Neural crest cell (in vitro differentiated cells): ENCODE measurements at places on chromosomes 7 and 10. TPM values are rescaled to one million over a fixed set of nuclear protein-coding genes. Genes with fewer than 3 reads are reported as not detected.

Gene PALD1
- 14.1 and 14.3 TPM in 2 replicates for total RNA-seq

Gene PRKAR2B
- total RNA-seq = 14.2 and 14.4 TPM in 2 replicates

Gene RGR
- total RNA-seq = 0.23 TPM in 1 of 2 replicates, not detected in the other

Gene DLG5
- total RNA-seq = 82.2 and 87.3 TPM in 2 replicates

Gene ZNF655
- total RNA-seq = 56.0 and 57.0 TPM in 2 replicates

Gene LBX1
- 1.0 and 1.1 TPM in 2 replicates for total RNA-seq

Gene C7orf25
- 3.7 and 6.9 TPM in 2 replicates for total RNA-seq

Gene ARHGAP19
- total RNA-seq = 30.3 and 32.1 TPM in 2 replicates

Gene HOXA1
- 3.5 and 3.6 TPM in 2 replicates for total RNA-seq

DNA sequence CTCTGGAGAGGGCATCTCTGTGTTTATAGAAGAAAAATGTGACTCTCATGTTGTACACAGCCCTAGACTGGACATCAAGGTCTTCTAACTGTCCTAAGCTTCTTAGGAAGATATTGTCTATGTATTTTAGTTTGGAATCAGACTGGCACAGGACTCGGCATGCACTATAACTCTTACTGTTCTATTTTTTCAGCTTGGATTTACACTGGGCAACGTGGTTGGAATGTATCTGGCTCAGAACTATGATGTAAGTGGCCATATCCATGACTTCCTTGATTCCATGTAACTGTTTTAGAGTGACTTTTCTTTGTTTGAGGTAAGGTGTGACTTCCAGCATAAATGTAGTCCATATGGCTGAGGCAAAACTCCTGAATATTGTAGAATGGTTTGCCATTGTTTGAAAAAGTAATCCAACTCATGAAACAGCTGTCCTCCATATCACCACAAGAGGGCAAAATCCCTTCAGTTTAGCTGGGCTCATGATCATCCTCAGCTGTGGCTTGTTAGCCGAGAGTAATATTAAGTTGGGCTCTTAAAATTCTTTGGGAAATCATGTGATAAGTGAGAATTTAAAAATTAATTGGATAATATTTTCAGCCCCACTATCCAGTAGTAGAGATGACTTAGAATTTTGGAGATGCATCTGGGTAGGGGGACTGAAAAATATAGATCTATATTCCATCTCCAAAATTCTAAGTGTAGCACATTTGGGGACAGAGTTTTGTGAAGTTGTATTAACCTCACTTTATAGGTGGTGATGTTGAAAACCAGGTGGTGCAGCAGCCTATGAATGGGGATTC, 10.4 kb downstream of the STMP1 start:
- peak; percentile 14 for DNase-seq
- H3K36me3 ChIP-seq = peaks cover 9% of the 10 kb centered on the region
- H3K4me1 ChIP-seq = peaks cover 6% of the 10 kb centered on the region
- no peaks in the 10 kb centered on the region for H3K27me3 ChIP-seq
- H3K4me3 ChIP-seq = no peak overlapping the region

- peaks cover 4% of the 10 kb centered on the region for H3K4me1 ChIP-seq
- peaks cover 45% of the 10 kb centered on the region for H3K27me3 ChIP-seq
- H3K4me3 ChIP-seq = no peak overlapping the region
- no peak overlapping the region for H3K27ac ChIP-seq
- no peak for DNase-seq
These were observed 176.6 kb upstream of the PRKCQ start for GRCh38 chr10:6756716-6757115.

GRCh38 chr7:153021542-153021941, 262.0 kb downstream of the ACTR3B start:
- no peak overlapping the region for H3K4me3 ChIP-seq
- no peaks in the 10 kb centered on the region for H3K36me3 ChIP-seq
- DNase-seq = no peak
- no peak overlapping the region for H3K27ac ChIP-seq
- H3K27me3 ChIP-seq = no peaks in the 10 kb centered on the region
- peaks cover 13% of the 10 kb centered on the region for H3K4me1 ChIP-seq

DNA sequence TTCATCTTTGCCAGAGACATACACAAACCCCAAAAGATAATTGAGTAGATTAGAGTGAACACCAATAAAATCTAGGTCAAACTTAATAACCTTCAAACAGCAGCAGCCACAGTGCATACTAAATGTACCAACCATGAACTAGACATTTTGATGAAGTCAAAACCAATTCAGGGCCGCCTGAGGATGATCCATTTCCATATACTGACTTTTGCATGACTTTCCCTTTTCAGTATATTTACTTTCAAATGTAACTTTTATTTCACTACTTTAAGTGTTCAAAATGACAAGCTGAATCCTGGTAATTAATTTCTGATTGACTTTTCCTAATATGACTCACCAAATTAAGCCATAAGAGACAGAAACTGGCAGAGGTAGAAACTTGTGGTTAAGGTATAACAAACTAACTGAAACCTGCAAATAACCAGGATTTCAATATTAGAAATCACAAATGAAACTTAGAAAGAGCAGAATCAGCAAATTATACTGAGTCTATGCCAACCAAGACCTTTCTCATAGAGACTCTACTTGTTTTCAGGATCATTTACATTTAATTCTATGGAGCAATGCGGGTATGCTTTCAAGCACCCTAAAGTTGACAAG, 171.9 kb upstream of the LRRN3 start:
- no peaks in the 10 kb centered on the region for H3K27me3 ChIP-seq
- no peak for DNase-seq
- H3K27ac ChIP-seq = no peak overlapping the region
- H3K4me3 ChIP-seq = no peak overlapping the region

GRCh38 chr7:24963218-24963617, 16.8 kb downstream of the OSBPL3 start:
- no peaks in the 10 kb centered on the region for H3K27me3 ChIP-seq
- no peak overlapping the region for H3K27ac ChIP-seq
- peaks cover 7% of the 10 kb centered on the region for H3K4me1 ChIP-seq
- H3K4me3 ChIP-seq = no peak overlapping the region
- DNase-seq = no peak
- H3K36me3 ChIP-seq = no peaks in the 10 kb centered on the region

- H3K4me1 ChIP-seq = peaks cover 3% of the 10 kb centered on the region
- peaks cover 95% of the 10 kb centered on the region for H3K27me3 ChIP-seq
- no peak overlapping the region for H3K27ac ChIP-seq
- H3K36me3 ChIP-seq = no peaks in the 10 kb centered on the region
- peak overlapping the region; percentile 78 for H3K4me3 ChIP-seq
These were observed 28.2 kb upstream of the BMS1 start for GRCh38 chr10:42754155-42755027.

DNA sequence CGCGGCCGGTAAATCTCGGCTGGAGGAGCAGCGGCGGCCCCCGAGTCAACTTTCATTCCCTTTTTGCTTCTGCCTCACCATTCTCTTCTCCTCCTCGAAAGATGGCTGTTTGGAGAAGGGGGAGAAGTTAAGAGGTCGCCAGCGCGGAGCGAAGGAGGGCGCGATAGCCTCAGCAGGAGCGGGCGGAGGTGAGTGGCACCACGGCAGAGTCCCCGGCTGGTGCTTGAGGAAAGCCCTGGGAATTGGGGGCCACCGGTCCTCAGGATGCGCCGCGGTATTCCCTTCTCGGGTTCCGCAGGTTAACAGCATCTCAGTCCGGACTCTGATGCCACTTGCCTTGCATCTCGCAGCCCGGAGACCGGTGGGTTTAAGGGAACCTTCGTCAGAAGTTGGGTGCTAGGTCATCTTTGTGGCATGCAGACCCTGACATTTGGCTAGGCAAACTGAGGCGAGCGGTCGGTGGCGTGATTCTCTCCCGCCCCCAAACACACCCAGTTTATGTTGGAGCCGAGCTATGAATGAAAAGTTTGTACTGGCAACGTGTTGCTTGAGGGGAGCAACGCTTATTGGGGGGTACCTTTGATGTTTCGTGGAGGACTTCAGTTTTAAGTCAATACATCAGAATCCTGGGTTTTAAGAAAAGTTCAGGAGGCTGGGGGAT, 59.5 kb upstream of the PRPS1L1 start:
- no peak overlapping the region for H3K27ac ChIP-seq
- peaks cover 61% of the 10 kb centered on the region for H3K27me3 ChIP-seq
- peak; percentile 8 for DNase-seq
- H3K36me3 ChIP-seq = peaks cover under 1% of the 10 kb centered on the region

GRCh38 chr10:4766454-4766853, 59.6 kb upstream of the AKR1E2 start:
- no peak overlapping the region for H3K4me3 ChIP-seq
- peaks cover 42% of the 10 kb centered on the region for H3K4me1 ChIP-seq
- no peaks in the 10 kb centered on the region for H3K27me3 ChIP-seq
- H3K36me3 ChIP-seq = no peaks in the 10 kb centered on the region

DNA sequence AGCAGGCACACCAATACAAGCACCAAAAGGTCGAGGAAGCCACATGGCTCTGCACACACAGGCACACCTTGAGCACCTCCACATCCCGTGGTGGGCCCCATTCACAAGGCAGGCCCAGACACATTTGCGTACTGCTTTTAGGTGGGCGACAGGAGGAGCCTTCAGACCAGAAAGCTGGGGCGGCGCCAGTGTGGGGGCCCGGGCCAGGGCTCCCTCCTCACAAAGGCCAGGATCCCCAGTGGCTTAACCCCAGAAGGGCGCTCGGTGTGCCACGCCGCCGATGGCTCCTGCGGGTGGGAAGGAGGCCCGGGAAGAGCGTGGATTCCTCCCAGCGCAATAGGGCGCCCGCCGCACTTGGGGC, 2.8 kb upstream of the SMARCD3 start:
- H3K36me3 ChIP-seq = no peaks in the 10 kb centered on the region
- peaks cover 7% of the 10 kb centered on the region for H3K27me3 ChIP-seq
- peak overlapping the region; percentile 91 for H3K4me3 ChIP-seq
- DNase-seq = no peak

GRCh38 chr7:132601783-132602182, 25.5 kb upstream of the PLXNA4 start:
- no peaks in the 10 kb centered on the region for H3K27me3 ChIP-seq
- H3K4me1 ChIP-seq = no peaks in the 10 kb centered on the region
- H3K4me3 ChIP-seq = no peak overlapping the region

- H3K4me1 ChIP-seq = no peaks in the 10 kb centered on the region
These were observed 61.8 kb upstream of the CALCR start for GRCh38 chr7:93636276-93636675.

DNA sequence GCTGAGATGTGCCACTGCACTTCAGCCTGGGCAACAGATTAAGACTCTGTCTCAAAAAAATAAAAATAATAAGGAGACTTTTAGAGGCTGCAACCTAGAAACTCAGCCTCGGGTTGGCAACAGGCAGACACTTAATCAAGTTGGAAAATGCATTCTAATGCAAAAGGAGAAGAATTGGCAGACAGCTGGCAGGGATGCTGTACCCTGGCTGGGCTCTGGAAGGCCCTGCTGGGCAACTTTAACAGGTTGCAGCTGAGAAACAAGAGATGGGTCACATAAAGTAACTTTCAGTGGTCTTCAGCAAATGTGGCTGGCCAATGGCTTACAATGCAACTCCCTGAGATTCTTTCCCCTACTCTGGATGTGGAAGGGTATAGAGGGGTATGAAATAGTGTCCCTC, 1225.7 kb downstream of the TYW1 start:
- H3K4me1 ChIP-seq = peaks cover 22% of the 10 kb centered on the region
- H3K27me3 ChIP-seq = no peaks in the 10 kb centered on the region
- H3K27ac ChIP-seq = no peak overlapping the region

DNA sequence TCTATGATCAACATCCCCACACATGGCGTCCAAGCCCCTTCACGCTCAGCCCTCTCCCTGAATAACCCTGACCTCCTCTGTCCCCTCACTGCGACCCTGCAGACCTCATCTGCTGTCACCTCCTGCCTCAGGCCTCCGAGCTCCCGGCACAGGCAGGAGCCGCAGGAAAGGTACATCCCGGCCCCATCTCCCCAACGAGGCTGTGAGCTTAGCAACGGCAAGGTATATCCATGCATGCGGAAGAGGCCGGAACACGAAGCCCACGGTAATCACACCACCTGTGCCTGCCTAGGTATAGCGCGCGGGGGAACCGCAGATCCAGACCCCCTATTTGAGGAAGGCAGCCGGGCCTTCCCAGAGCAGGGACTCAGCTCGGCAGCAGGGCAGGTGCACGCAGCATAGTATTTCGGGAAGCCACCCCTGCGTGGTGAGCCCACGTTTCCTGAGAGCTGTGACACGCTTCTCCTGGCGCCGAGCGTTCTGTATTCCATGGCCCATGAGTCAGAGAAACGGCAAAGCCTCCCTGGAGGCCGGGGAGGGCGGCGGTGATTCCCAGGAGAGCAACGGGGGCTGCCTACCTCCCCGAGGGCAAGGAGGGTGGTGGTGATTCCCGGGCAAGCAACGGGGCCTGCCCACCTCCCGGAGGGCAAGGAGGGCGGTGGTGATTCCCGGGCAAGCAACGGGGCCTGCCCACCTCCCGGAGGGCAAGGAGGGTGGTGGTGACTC, 50.1 kb upstream of the DNAAF5 start:
- DNase-seq = no peak
- H3K4me3 ChIP-seq = no peak overlapping the region
- H3K27ac ChIP-seq = no peak overlapping the region
- peaks cover 18% of the 10 kb centered on the region for H3K36me3 ChIP-seq
- no peaks in the 10 kb centered on the region for H3K27me3 ChIP-seq

- no peak for DNase-seq
- no peaks in the 10 kb centered on the region for H3K36me3 ChIP-seq
- H3K27ac ChIP-seq = no peak overlapping the region
- no peak overlapping the region for H3K4me3 ChIP-seq
- no peaks in the 10 kb centered on the region for H3K4me1 ChIP-seq
These were observed 66.5 kb downstream of the ANK3 start for GRCh38 chr10:60323162-60323561.

GRCh38 chr10:87634311-87634710, 25.4 kb upstream of the PAPSS2 start:
- no peaks in the 10 kb centered on the region for H3K4me1 ChIP-seq
- no peak overlapping the region for H3K4me3 ChIP-seq
- H3K27ac ChIP-seq = no peak overlapping the region
- H3K27me3 ChIP-seq = no peaks in the 10 kb centered on the region

GRCh38 chr7:28069807-28070206, 110.8 kb downstream of the JAZF1 start:
- DNase-seq = no peak
- H3K27ac ChIP-seq = no peak overlapping the region
- peaks cover 5% of the 10 kb centered on the region for H3K4me1 ChIP-seq
- no peak overlapping the region for H3K4me3 ChIP-seq

DNA sequence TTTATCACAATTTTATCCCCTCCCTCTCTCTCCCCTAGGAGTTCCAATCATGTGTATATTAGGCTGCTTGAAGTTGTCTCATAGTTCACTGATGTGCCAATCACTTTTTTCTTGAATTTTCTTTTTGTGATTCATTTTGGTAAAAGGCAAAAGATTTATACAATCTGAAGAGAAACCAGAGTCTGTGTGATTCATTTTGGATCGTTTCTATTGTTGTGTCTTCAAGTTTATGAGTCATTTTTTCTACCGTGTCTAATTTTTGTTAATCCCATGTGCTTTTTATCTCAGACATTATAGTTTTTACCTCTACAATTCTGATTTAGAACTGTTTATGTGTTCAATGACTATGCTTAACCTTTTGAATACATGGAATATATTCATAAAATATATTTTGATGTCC, 483.9 kb upstream of the AUTS2 start:
- H3K36me3 ChIP-seq = no peaks in the 10 kb centered on the region
- no peak for DNase-seq
- no peaks in the 10 kb centered on the region for H3K4me1 ChIP-seq
- H3K4me3 ChIP-seq = no peak overlapping the region
- H3K27ac ChIP-seq = no peak overlapping the region
